SJCRH30 (cell line): ENCODE measurements at places on chromosomes 16 and 17.

- no peak for DNase-seq
Observed at GRCh38 chr17:75411328-75412067, 6.0 kb upstream of the GRB2 start.

- DNase-seq, result no peak
Observed at GRCh38 chr17:47804461-47804860, 17.1 kb downstream of the OSBPL7 start.

DNA sequence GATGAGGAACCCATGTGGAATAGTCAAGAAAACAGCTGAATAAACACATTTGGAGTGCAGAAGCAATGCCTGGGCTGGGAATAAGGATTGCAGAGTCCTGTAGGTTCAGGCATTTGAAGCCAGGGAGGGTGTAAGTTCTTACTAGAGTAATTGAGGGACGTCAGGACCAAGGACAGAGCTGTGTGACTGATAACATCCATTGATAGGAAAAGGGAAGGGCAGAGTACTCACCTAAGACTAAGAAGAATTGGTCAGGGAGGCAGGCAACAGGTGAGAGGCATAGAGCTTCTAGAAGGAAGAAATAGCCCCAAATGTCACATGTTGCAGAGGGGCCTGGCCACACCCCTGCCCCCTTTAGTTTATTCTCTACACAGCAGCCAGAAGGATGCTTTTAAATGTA is 79.8 kb upstream of the TMEM132E start:
- peak; percentile 36 for DNase-seq

DNA sequence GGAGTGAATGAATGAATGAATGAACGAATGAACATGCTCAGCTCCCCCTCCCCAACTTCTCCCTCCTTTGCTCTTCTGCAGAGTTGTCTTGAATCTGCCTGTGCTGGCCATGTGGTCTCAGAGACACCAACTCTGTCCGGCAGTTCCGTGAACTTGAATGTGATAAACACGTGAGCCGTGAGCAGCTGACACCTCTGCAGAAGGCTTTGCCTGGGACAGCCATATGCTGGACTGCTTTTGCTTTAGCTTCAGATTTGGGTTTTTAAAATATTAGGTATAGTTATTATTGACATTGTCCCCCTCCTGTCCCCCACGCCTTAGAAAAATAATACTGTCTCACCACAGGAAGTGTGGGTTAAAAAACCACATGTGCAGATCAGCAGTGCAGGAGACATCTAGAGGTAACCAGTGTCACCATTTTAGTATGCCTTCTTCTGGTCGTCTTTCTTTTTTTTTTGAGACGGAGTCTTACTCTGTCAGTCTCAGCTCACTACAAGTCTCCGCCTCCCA is 83.8 kb downstream of the ABCC1 start:
- no peak for DNase-seq

DNA sequence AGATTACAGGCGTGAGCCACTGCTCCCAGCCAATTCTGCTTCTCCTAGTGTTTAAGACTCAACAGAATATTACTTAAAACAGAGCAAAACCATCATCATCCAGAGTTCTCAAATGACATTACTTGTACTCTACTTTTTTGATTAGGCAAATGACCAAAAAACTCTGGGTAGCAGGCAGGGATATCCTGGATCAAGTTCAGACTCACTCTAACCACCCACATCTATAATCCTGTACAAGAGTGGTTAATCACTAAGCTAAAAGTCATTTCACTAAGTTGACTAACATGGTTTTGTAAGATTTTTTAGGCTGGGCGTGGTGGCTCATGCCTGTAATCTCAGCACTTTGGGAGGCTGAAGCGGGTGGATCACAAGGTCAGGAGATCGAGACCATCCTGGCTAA is 6.8 kb downstream of the NAE1 start:
- DNase-seq, result no peak

GRCh38 chr17:34368946-34369500 is 6.0 kb upstream of the CCL1 start:
- no peak for DNase-seq

GRCh38 chr16:25066426-25066746 is 45.2 kb upstream of the LCMT1 start:
- DNase-seq, result no peak

DNA sequence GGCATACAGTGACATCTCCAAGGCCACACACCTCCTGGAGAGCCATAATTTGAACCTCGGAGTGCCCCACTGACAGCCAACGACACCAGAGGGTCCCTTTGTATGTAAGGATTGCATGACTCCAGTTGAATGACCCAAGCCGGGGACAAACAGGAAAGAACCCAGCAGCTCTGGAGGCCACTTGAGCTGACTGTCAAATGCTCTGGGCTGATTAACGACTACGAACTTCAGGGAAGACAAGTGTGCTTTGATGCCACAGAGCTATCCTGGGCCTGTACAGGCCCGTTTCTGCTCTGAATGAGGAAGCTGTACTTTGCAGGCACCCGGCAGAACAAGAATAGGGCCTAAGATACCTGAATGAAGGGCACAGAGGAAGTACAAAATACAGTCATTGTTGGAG is 404.6 kb downstream of the SLC39A11 start:
- no peak for DNase-seq

DNA sequence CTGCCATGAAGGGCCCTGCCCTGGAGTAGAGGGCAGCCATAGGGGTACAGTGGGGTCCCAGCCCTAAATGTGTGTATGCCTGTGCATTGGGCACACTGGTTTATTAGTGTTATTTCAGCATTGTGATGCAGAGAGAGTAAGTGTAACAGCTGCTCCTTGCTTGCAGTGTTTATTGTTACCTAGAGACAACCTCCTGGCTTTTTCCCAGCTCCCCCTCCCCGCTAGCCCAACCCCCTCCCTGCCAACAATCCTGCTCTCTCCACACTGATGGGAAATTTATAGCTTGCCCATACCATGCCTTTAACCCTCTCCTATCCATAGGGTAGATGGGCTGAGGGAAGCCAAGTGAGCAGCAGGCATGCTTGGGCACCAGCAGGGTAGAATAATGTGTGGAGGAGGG is 51.3 kb downstream of the NEUROD2 start:
- peak; percentile 12 for DNase-seq

DNA sequence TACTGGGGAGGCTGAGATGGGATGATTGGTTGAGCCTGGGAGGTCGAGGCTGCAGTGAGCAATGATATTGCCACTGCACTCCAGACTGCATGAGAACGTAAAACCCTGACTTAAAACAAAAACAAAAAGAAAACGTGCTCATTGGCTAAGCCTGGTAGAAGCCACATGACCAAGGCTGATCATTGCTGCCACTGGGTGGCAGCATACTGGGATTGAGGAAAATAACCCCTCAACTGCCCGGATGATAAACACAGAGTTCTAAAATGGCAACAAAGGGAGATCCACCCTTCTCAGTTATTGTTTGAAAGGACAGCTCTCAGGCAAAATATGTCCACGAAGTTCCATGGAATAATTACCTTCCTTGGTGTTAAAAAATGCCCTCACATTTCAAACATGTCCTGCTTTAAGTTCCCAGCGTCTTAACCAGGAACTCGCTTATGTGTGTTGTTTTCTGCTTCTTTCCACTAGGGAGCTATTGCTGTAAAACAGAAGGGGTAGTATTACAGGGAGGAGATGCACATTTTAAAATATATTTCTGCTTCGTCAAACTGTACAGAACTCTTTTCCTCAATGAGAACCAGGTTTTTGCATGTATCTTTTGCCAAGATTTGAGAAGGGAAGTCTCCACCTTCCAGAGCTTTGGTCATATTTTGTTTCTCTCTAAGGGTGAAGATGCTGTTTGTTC is 675.3 kb downstream of the MAF start:
- DNase-seq, result peak; percentile 48

DNA sequence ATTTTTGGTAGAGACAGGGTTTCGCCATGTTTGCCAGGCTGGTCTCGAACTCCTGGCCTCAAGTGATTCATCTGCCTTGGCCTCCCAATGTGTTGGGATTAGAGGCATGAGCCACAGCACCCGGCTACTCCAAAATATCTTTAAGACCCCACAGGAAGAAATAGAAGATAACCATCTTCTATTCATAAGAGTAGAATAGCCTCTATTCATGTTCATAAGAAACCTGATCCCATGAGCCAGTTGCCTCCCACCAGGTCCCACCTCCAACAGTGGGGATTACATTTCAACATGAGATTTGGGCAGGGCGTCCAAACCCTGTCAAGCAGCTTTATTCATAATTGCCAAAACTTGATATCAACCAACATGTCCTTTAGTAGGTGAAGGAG is 13.9 kb upstream of the TMC7 start:
- peak; percentile 66 for DNase-seq

- DNase-seq, result no peak
Observed at GRCh38 chr16:73206151-73206707, 158.3 kb upstream of the ZFHX3 start.

GRCh38 chr16:49788986-49789385 is 66.9 kb downstream of the ZNF423 start:
- no peak for DNase-seq

DNA sequence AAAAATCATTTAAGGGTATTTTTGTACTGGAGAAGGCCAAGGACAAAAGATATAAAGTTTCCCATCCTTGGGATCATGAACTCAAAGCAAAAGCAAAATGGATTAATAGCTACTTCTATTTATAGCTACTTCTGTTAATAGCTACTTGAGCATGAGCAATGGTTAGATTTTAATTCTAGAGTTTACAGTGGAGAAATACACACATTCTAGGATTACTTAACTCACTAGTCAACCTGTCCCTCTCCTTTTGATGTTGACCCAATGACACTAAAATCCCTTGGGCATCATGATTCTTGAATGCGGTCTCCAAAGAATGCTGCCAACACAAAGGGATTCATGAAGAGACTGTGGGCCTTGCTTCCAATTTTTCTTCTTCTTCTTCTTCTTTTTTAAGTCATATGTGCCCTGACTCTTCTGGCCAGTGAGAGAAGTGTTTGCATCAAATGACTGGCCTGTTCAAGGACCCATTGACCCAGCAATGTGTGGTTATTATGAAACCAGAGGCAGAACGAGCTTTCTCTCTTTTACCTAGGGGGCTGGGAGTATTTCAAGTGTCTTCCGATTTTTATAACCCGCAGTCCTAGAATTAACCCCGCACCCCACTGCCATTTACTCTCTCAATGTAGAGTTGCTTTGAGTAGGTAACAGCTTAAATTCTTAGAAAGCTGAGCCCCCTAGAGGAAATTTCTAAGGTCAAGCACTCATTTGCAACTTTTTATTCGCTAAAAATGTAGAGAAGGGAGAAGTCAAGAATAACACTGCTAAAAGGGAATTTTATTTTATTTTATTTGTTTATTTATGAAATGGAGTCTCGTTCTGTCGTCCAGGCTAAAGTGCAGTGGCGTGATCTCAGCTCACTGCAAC is 34.6 kb downstream of the OTOA start:
- DNase-seq, result no peak

- no peak for DNase-seq
Observed at GRCh38 chr16:68076560-68076959, 8.6 kb upstream of the NFATC3 start.

DNA sequence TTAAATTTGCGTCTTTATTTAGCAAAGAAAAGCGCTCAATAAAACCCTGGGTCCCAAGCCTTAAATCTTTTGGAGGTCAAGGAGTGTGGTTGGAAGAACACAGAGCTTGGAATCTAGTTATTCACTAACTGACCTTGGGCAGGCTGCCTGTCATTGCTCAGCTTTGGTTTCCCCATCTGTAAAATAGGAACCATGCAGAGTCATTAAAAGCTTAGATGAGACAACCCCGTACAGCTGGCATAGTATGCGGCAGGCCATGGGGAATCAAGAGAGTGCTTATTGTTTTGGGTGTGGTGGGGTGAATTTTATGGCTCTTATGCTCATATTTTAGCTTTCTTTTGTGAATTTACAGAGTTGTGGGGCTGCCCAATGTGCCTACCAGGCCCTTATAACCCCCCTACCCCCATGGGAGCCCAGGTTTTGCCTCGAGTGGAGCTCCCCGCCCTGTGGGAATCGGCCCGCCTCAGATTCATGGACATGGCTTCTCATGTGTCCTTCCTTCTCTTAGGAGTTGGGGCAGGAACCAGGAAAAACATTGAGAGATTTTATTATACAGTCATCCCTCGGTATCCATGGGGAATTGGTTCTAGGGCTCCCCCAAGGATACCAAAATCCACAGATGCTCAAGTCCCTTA is 113.5 kb downstream of the CLEC16A start:
- no peak for DNase-seq

DNA sequence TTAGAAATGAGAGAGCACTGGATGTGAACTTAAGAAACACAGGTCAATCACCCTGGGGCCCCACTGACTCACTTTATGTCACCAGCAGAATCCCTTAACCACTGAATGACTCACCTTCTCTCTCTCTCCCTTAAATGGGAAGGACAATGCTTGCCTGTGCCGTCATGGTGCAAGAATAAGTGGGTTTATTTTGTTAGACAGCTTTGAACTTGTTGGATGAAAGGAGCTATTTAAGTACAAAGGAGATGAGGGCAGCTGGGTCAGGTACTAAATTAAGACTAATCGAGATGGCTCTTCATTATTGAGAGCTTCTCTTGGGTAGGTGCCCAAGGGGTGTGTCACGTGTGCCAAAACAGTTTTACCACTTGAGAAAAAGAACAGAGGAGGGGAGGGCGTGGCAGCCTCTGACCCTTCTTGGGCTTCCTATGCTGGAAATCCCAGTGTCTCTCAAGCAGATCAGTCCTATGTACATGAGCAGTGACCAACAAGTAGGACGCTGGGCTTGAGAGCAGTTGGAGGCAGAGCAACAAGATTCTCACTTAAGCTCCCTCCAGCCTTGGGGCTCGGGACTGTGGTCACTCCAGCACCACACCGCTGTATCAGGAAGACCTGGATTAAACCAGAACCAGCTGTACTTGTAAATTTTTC is 6.7 kb upstream of the KRT31 start:
- peak; percentile 37 for DNase-seq

GRCh38 chr16:12398029-12398682 is 405.5 kb downstream of the CPPED1 start:
- no peak for DNase-seq

- no peak for DNase-seq
Observed at GRCh38 chr16:88047462-88047861, 96.2 kb downstream of the BANP start.

GRCh38 chr17:36602924-36603384 is 1.6 kb downstream of the MRM1 start:
- DNase-seq, result peak; percentile 92

- DNase-seq, result no peak
Observed at GRCh38 chr17:55219934-55220333, 44.8 kb upstream of the HLF start.

- DNase-seq, result peak; percentile 49
Observed at GRCh38 chr17:77381185-77381700, 240.5 kb downstream of the SEC14L1 start.
